ENCODE measurements at places on chromosomes 6 and 20.

DNA sequence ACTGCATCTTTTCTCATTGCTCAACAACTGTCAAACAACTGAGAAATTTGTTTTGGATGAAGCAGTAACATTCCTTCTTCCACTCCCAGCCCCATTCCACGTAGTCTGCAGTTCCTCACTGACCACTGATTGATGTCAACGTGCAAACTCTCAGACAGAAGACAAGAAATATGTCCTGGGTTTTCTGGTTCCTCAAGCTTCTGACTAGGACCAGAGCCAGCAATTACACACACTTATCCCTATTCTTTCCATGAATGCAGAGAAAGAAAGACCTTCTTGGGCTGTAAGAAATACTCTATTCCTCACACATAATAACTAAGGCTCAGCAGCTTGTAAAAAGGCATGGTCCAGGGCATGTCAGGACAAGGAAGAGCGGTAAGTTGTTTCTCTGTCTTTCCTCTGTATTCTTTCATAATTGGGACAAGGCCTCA, 790.1 kb upstream of the SLC35B3 start:
- no peak for DNase-seq

DNA sequence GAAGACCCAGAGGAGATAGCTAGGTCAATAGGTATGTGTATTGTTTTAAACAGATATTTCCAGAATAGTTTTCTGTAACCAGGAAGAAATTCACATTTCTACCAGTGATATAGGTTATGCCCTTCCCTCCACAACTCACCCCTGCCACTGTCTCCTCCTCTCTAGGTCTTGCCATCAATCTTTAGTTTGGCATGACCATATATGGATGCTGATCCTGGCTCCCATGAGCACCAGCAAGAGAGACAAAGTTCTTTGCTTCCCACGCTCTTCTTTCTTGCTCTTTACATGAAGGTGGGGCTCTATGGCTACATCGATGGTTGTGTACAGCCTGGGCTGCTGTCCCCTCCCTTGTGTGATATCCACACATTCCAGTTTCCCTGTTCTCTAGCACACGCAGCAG, 459.4 kb upstream of the ID4 start:
- DNase-seq = no peak

DNA sequence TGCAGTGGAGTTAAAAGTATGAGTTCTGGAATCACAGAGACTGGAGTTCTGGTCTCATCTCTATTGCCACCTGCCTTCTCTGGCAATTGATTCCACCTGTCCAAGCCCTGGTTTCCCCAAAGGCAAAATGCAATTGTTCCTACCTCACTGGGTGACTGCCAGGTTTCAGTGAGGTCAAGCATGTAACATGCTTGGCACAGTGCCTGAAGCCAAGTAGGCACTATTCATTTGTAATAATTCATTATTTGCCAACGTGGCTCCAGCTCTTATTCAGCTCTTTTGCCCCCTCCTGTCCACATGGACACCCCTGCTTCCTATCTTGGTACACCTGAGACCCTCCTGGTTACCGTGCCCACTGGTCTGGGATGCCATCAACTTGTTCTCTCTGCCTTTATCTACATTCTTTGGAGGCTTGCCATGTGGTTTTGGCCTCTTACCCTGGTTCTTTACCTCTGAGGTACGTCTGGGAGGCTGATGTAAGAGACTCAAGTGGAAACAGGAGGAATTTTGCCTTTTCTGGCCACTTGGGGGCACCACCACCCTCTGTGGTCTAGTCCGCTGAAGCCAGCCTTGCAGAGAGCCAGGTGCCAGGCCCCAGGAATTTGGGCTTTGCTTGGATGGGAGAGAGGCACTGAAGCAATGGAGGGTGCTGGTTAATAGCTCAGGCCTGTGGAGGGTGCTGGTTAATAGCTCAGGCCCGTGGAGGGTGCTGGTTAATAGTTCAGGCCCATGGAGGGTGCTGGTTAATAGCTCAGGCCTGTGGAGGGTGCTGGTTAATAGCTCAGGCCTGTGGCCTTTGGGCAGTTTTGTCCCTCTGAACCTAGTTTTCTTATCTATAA, 1.7 kb downstream of the KCNK15 start:
- DNase-seq = peak; percentile 82

DNA sequence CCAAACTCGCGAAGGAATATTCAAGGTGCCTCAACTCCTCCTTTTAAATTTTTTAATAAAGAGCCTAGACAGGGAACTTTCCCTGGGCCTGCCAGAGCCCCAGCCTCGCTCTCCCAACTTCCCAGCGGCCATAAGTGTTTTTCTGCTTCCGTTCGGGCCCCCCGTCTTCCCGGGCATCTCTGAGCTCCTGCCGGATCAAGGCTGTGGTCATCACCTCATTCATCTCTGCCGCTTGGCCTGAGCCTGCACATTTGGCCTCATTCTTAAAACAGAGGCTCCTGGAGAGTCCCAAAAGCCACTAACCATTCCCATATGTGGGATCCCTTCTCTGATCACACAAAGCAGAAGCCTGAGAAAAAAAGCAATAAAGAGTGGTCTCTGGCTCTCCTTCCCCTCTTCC, 969.1 kb upstream of the DEFB115 start:
- DNase-seq = no peak

- DNase-seq = no peak
Measured at GRCh38 chr20:444862-445426, 17.4 kb downstream of the TBC1D20 start.

DNA sequence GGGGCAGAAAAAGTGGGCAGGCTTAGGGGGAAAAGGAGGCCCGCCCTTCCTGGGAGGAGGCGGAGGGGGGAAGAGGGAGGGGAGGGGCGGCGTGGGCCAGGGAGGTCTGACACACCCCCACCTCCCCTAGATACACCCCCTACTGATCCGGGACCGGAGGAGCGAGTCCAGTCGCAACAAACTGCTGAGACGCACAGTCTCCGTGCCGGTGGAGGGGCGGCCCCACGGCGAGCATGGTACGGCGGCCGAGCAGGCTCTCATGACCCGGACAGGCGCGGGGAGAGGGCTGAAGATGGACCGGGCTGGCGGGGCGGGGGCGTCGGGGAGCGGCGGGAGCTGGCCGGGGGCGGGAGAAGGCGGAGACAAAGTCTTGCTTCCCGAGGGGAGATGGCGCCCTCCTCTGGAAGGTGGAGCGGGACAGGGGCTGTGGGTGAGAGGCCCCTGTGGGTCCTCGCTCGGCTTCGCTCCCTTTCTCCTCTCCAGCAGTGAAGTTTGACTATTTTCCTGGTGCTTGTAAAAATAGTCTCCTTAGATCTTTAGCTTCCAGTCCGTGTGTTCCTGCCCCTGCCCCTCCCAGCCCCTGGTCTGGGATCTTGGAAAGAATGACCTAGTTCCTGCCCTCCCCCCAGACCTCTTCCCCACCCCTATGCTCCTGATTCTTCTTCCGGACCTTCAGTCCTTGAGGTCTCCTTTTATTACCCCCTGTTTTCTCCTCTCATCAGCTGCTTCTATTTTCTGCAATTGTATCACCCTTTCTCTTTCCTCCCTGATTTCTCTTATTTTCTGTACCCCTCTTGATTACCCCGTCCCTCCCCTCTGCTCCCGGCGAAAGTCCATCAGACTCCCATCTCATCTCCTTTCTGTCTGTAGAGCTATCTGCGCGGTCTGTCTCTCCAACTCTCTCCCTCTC, 6.1 kb downstream of the SYNGAP1 start:
- peak; percentile 91 for DNase-seq

DNA sequence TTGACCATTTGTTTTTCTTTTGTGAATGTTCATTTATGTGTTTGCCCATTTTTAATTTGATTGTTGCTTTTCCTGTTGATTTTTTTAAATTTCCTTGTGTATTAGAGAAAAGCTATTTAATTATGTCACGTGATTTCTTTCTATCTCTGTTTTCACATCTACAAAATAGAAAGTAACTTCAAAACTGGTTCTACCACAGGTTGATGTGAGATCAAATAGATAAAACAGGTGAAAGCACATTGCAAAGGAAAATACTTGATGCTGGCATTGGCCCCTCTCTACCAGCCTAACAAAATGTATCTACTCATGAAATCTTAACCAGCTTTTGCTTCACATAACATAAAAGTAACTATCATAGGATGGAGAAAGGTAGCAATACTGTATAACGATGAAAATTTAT, 129.2 kb downstream of the TMEM242 start:
- no peak for DNase-seq

GRCh38 chr6:13079096-13079723, 249.1 kb downstream of the TBC1D7 start:
- no peak for DNase-seq

- DNase-seq = no peak
Measured at GRCh38 chr6:37277001-37277409, 19.1 kb upstream of the TMEM217 start.

GRCh38 chr6:160259143-160259425, 463 bp upstream of the SLC22A2 start:
- no peak for DNase-seq

GRCh38 chr20:31662372-31662854, 24.7 kb downstream of the COX4I2 start:
- DNase-seq = no peak

GRCh38 chr6:3227363-3228045, at the start of gene TUBB2B:
Gene TUBB2B, minus strand, starts transcription at chr6:3227653. Its CDS starts 110 bp downstream, at chr6:3227543.
- DNase-seq = no peak

DNA sequence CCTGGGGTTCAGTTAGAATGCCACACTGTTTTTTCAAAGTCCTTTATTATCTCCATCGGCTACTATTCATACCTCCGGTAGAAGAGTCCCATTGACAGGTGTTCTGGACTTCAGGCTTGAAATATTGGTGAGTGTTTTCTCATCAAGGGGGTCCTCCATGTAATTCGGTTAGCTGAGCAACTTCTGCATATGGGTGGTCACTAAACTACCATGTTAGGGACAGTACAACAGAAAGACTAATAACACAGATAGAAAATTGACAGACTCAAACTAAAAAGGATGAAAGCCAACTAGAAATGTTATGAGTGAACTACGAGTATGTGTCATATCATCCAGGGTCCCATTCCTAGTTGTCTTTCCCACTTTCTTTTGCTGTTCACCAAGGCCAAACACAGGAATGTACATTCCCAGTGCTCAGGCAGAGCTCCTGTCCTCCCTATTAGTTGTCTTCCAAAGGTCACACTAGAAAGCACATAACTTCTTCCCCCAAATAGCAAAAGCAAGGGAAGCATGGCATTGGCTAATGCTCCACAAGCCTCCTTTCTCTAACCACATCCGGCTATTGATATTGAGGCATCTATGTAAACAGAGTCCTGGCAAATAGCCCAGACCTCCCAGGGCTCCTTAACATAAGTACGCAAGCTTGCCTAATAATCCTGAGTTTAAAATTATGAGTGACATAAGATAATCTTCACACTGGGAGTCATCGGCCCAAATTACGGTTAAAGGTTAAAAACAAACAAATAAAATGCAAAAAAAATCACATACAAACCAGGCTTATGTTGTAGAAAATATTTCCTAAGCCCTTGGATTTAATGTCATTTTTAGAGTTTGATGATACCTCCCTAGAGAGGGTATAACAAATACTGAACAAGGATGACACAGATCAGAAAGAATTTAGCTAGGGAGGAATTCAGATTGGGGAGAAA, 13.2 kb downstream of the CCN2 start:
- no peak for DNase-seq

GRCh38 chr6:48086187-48086586, 24.8 kb downstream of the PTCHD4 start:
- no peak for DNase-seq

DNA sequence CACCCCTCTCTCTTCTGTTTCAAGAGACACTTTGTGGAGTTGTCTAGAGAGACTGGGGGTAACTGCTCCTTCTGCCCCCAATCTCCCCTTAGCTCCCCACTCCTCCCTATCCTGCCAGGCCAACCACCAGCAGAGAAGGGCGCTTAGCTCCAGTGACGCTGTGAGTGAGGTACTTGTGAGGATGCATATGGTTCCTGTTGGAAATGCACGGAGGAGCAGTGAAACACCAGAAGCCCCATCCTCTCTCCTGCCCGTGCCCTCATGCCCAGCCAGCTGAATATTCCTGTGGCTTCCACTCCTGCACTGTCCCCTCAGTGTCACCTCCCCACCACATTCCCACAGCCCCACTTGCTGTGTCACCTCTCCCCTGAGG, 11.9 kb downstream of the NT5E start:
- no peak for DNase-seq

GRCh38 chr6:151054306-151054705, 185.5 kb upstream of the AKAP12 start:
- no peak for DNase-seq

GRCh38 chr6:82614518-82614917, 250.9 kb downstream of the TPBG start:
- DNase-seq = no peak

DNA sequence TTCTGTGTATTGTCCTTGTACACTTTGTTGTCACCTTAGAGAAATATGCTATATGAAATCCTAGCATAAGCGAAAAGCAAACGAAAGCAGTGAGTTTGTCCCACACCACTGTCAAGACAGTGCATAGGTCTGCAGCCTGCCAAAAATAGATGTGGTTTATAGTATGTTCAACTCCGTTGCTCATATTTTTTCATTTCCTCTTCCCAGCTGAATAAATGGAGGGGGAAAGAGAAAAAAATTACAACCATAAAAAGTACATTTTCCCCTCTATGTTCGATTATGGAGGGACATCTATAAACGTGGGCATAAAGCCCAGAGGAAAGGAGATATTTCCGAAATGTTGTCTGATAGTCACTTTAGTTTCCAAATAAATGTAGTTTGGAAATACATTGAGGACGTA, 25.8 kb downstream of the PRL start:
- no peak for DNase-seq

DNA sequence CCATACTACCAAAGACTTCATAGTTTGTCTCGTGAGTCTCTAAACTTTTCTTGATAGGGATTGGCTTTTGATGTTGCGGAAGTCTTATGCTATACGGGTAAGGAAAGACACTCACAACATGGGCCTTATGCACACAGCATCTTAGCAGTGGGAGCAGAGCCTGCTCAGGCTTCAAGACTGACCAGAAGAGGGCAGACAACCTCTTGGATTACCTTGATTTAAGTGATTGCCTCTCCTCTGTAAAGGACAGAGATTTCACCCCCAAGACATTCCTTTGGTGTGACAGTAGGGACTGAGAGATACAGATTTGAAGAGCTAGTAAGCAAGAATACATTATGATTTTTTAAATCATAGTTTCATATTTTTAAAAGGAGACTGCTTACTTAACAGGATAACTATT, 71.0 kb upstream of the SAMD3 start:
- DNase-seq = no peak

GRCh38 chr20:1282966-1283365, 16.9 kb downstream of the SNPH start:
- no peak for DNase-seq

DNA sequence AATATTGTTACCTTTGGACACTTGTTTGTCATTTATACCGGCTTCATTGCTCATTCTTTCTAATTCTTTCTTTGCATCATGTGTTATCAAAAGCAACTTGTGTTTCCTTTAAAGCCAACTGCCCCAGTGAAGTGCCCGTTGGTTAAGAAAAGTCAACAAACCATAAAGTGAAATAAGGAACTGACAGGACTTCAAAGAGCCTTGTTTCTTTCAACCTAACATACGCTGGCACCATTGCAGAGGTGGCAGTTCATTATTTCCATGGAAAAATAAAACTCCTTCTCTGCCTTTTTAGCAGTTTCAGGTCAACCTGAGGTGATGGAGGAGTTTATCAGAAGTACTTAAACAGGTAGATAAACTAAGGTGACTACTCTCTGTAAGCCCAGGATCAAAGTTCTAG, 28.8 kb downstream of the FERMT1 start:
- DNase-seq = no peak

- peak; percentile 54 for DNase-seq
Measured at GRCh38 chr6:85464722-85465150, 14.9 kb downstream of the NT5E start.

GRCh38 chr6:95593025-95593424, 15.7 kb downstream of the MANEA start:
- no peak for DNase-seq

GRCh38 chr6:20631549-20631924, 97.3 kb downstream of the CDKAL1 start:
- DNase-seq = no peak

- no peak for DNase-seq
Measured at GRCh38 chr20:8602389-8603116, 466.3 kb upstream of the PLCB4 start.
